ENCODE measurements at places on chromosomes 4 and X.

GRCh38 chr4:100062921-100063320, 112.8 kb upstream of the H2AZ1 start:
- DNase-seq: no peak

DNA sequence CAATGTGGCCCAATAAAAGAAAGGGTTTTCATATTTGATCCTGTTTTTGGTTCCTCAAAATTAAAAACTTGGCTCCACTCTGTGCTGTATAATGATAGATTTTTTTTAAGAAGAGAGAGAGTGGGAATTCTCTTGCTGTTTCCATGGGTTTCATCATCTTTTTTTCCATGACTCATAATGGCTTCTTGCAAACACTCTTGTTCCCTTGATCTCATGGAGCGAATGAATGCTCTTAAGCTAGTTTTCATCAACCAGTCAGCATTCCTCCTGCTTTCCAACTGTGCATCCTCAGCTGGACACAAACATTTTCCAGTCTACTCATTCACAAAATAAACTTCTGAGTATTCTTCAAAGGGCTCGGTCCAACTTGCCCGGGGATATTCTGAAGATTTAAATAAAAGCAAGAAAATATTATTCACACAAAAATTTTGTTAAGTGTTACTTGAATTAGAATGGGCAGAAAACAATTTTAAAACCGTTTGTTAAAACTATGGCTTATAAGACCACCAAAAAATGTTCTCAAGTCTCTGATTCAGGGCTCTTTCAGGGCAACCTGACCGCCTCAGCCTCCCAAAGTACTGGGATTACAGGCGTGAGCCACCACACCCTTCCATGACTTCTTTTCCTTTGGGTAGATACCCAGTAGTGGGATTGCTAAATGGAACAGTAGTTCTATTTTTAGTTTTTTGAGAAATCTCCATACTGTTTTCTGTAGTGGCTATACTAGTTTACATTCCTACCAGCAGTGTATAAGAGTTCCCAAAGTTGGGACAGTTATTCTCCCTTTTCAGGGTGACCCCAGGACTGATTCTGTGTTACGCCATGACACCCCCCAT, 64.7 kb downstream of the TMEM156 start:
- DNase-seq: no peak

DNA sequence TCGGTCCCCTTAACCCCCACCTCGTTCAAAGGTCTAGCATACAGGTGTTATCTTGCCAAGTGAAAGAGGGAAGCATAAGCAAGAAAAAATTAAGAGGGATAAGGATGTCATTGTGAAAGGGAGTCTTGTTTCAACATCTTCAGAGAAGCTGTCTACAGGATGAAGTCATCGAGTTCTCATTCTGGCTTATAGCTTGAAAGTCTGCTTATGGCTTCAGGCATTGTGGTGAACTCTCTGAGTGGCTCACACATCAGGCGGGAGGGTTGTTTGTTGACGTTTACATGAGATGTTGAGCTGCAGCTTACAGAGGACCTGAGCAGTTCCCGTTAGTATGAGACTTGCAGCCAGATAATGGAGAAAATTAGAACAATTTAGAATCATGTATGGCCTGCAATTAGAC, 16.6 kb downstream of the MAGEA9B start:
- DNase-seq: no peak

- no peak for DNase-seq
Measured at GRCh38 chr4:165443276-165443675, 64.5 kb downstream of the CPE start.

- DNase-seq: no peak
Measured at GRCh38 chrX:78796916-78797315, 49.4 kb downstream of the LPAR4 start.

DNA sequence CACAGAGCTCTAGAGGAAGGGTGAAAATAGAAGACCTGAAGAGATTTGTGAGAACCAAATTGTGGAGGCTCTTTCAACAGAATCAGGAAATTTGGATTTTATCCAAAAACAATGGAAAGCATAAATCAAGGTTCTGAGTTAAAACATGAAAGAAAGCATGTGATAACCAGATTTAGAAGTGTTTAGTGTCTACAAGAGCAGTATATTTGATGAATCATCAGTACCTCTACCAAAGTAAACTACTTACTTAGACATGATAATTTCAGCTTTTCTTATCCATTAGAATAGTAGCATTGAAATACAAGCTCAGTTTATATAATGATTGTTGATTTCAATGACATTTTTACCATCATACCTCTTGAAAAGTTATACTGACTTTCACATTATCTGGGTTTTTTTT, 25.9 kb upstream of the INTU start:
- no peak for DNase-seq

DNA sequence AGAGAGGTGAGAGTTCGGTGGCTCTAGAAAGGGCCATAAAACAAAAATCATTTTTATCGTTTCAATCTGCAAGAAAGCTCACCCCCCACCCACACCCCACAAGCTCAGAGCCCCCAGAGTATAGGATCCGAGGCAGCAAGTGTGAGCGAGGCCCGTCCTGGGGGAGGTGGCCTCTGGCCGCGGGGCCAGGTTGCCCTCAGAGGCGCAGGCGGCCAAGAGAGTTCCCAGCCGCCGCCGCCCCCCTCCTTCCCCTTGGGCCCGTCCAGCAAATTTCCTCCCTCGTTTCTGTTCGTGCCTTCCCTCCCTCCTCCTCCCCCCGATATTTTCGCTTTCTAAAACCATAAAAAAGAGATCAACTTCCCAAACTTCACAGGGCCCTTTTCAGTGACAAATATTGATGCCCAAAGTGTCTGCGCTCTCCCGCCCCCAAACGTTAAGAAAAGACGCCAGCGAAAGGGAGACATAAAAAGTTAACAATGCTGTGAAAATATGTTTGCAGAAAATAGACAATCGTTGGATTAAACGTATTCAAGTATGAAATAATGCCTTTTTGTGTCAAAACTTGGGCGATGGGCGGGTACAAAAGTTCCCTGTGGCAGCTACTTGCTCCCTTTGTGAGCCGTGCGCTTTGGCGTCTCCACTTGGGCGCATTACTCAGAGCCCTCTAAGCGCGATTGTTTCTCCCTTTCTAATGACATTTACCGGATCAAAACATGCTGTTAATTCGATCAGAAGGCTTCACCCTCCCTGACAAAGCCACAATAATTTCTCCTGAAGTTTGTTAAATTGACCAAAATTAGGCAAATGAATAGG, 1.1 kb upstream of the HELT start:
- no peak for DNase-seq

- DNase-seq: no peak
Measured at GRCh38 chr4:81136161-81136905, 78.7 kb downstream of the PRKG2 start.

GRCh38 chr4:87649980-87650379, at the start of gene DMP1:
DMP1 (plus strand) TSS chr4:87650280; CDS start chr4:87656493, 6,213 bp downstream.
- no peak for DNase-seq

All from stimulated activated CD4-positive, alpha-beta T cell treated with anti-CD3 and anti-CD28 coated beads, Interleukin-1b, Interleukin-23, amount 100 ng/mL, for 24 hours (primary cell).